ENCODE measurements at places on chromosomes 13 and 19. TPM values are rescaled to one million over a fixed set of nuclear protein-coding genes. Genes with fewer than 3 reads are reported as not detected.

DNA sequence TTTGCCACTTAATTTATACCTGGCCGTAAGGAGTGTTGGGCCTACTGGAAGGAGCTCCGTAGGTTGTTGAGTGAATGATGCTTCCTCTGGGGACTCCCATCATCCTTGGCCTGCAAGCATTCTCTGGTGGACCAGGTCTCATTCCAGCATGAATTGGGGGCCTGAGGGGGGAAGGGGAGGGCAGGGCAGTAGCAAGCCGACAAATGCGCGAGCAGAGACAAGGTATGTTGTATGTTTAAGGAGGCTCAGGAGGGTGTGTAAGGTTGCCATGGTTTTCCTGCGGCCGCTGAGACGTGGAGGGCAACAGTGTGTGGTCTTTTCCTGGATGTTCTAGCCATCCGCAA is 749 bp downstream of the ZNF264 start:
- no peak for DNase-seq

GRCh38 chr13:84934911-84935310 is 864.3 kb downstream of the SLITRK6 start:
- DNase-seq, result no peak

- DNase-seq, result no peak
Observed at GRCh38 chr13:77860507-77860981, 58.1 kb downstream of the EDNRB start.

DNA sequence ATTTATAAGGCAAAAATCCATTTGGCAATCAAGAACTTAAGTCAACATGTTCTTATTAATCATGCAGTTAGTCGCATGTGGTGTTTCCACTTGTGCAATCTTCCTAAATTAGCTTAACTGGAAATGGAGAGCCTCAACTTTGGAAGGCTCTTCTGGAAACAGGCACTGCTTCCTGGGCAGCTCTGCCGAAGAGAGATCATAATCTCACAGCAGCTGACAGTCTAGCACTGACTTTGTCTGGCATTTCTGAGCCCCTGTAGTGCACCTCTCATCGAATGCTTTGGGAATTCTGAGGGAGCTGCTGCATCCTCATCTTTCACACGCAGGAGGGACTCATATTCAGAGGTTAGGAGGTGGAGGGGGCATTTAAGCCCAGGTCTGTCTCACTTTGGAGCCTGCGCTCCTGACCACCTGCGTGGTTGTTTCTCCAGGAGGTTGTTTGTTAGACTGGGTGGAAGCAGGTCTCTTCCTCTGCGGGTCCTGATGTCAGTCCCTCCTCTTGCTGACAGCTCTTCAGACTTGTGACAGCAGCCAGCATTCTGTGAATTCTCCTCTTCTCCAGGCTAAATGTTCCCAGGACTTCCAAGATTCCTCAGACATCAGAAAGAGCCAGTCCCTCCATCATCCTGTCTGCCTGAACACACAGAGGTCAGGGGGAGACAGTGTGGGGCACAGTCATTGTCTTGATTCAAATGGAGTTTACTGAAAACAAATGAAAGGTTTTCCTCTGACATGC is 100.4 kb upstream of the GJB6 start:
- DNase-seq, result no peak

- DNase-seq, result no peak
Observed at GRCh38 chr19:2048104-2048958, 2.7 kb downstream of the MKNK2 start.

Gene PRR19
- total RNA-seq, result 0.92 TPM

Gene IGFL1
- total RNA-seq, result not detected

Gene KIR2DL4
- total RNA-seq, result not detected

Gene PDX1
- total RNA-seq, result not detected
